Gastrocnemius medialis (tissue), 4 donors: ENCODE measurements at places on chromosomes 4 and X. TPM values are rescaled to one million over a fixed set of nuclear protein-coding genes. Genes with fewer than 3 reads are reported as not detected.

GRCh38 chrX:122579526-122579925, 604.6 kb upstream of the GRIA3 start:
- no peaks in the 10 kb centered on the region for H3K27me3 ChIP-seq
- H3K27ac ChIP-seq = no peak overlapping the region
- no peak overlapping the region for H3K4me3 ChIP-seq

- H3K4me1 ChIP-seq = peaks cover 19% of the 10 kb centered on the region
- H3K27ac ChIP-seq = no peak overlapping the region
- no peak for DNase-seq
- H3K4me3 ChIP-seq = no peak overlapping the region
Observed at GRCh38 chr4:55543858-55544257, 2.9 kb downstream of the CLOCK start.

DNA sequence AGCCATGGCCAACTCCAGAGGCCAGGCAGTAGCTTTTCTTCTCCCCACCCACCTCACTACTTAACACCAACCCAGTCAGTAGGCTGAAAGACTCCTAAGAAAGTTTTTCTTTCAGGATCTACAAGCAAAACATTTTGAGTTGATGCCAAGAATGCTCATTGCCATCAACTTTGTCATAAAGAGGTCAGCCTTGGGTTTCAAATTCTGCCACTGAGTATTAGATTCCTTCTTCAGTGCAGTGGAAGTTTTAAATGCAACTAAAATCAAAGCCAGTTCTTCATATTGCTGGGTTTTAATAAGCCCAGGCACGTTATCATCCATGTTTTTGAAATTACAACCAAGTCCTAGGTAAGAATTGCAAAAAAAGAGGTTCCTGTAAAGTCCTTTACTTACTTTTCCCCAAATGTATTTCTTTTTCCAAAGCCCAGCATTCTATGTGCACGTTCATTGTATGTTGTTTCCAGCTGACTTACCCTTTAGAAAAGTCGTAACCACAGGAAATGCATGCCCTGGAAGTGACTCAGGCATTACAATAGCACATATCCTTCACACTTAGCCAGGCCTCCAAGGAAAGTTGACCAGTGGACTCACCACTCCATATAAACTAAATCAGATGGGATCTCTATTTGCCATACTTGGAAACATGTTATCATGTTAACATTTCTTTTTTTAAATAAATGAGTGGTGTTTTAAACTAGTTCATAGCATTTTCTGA, 229.9 kb downstream of the SOX3 start:
- no peaks in the 10 kb centered on the region for H3K27me3 ChIP-seq
- no peak for DNase-seq
- H3K36me3 ChIP-seq = no peaks in the 10 kb centered on the region
- H3K4me3 ChIP-seq = no peak overlapping the region
- no peaks in the 10 kb centered on the region for H3K4me1 ChIP-seq

GRCh38 chrX:74535408-74536151, 78.8 kb downstream of the RLIM start:
- H3K36me3 ChIP-seq = no peaks in the 10 kb centered on the region
- H3K4me1 ChIP-seq = peaks cover 6% of the 10 kb centered on the region
- peak overlapping the region; percentile 62 for H3K4me3 ChIP-seq
- peak overlapping the region; percentile 89 for H3K27ac ChIP-seq

GRCh38 chr4:159341522-159341921, 238.6 kb downstream of the RAPGEF2 start:
- no peaks in the 10 kb centered on the region for H3K27me3 ChIP-seq
- peaks cover 48% of the 10 kb centered on the region for H3K36me3 ChIP-seq
- H3K27ac ChIP-seq = no peak overlapping the region

- no peaks in the 10 kb centered on the region for H3K27me3 ChIP-seq
- no peak overlapping the region for H3K4me3 ChIP-seq
- H3K27ac ChIP-seq = no peak overlapping the region
- H3K36me3 ChIP-seq = no peaks in the 10 kb centered on the region
- no peaks in the 10 kb centered on the region for H3K4me1 ChIP-seq
Observed at GRCh38 chr4:175946472-175947116, 119.0 kb upstream of the WDR17 start.

DNA sequence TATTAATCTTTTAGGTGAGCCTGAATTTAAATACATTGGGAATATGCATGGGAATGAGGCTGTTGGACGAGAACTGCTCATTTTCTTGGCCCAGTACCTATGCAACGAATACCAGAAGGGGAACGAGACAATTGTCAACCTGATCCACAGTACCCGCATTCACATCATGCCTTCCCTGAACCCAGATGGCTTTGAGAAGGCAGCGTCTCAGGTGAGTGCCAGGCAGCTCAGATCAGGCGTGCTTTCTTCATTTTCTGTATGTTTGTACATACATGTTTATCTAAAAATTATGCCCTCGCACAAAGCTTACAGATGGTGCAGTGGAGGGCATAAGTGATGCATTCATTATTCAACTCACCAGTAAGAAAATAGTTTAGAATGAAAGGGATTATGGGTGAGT, 85.6 kb downstream of the CPE start:
- no peaks in the 10 kb centered on the region for H3K4me1 ChIP-seq
- no peak for DNase-seq
- H3K27ac ChIP-seq = no peak overlapping the region
- no peaks in the 10 kb centered on the region for H3K27me3 ChIP-seq
- no peak overlapping the region for H3K4me3 ChIP-seq

GRCh38 chr4:68348577-68348976, 1.3 kb downstream of the YTHDC1 start:
- H3K36me3 ChIP-seq = no peaks in the 10 kb centered on the region
- H3K4me3 ChIP-seq = peak overlapping the region; percentile 91
- H3K27ac ChIP-seq = peak overlapping the region; percentile 96
- H3K4me1 ChIP-seq = peaks cover 42% of the 10 kb centered on the region
- H3K27me3 ChIP-seq = no peaks in the 10 kb centered on the region
- DNase-seq = no peak

GRCh38 chrX:2696698-2697215, 5.7 kb downstream of the CD99 start:
- H3K27me3 ChIP-seq = no peaks in the 10 kb centered on the region
- H3K27ac ChIP-seq = peak overlapping the region; percentile 44
- DNase-seq = no peak
- H3K36me3 ChIP-seq = no peaks in the 10 kb centered on the region
- H3K4me3 ChIP-seq = peak overlapping the region; percentile 15

DNA sequence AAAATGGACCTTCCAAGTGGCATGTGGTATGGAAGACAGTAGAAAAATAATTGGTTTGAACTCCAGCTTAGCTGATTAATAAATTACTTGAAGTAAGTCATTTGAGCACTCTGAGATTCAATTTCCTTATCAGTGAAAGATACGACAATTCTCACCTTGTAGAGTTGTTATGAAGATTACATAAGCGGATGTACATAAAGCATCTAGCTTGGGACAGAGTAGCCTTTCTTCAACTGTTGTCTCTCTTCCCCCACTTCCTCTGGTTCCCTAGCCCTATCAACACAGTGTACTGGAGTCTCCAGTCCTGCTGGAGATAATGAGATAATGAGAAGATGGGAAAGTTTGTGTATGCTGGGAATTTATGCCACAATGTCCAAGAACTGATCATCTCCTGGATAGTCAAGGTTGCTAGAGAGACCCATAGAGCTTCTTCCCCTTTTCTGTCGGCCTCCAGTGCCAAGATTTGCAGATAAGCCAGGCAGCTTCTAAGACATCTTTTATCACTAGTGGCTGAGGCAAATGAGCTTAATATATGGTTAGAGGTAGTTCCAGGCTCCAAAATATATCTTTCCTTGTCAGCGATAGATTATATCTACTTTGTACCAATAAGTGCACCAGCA, 33.9 kb downstream of the VSIG4 start:
- no peak overlapping the region for H3K4me3 ChIP-seq
- no peak for DNase-seq
- H3K36me3 ChIP-seq = no peaks in the 10 kb centered on the region

DNA sequence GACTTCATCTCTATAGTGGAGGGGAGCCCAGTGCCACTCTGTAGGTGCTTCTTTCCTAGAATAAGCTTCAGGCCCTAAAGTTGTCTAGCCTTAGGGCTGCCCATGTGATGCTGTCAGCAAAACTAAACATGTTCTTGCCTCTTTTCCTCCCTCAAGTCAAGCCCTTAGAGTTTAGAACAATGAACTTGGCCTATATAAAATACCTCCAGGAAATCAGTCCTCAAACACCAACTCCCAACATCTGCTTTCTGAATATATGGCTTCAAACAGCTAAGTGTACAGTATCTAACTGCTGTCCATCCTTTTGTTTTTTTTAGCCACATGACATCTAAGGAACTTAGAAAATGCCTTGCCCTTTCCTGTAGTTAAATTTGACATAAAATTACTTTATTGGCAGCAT, 91.0 kb downstream of the MAMLD1 start:
- no peak overlapping the region for H3K4me3 ChIP-seq
- no peaks in the 10 kb centered on the region for H3K36me3 ChIP-seq
- peaks cover 15% of the 10 kb centered on the region for H3K4me1 ChIP-seq
- no peak for DNase-seq
- H3K27ac ChIP-seq = no peak overlapping the region
- no peaks in the 10 kb centered on the region for H3K27me3 ChIP-seq

- H3K27ac ChIP-seq = no peak overlapping the region
- no peaks in the 10 kb centered on the region for H3K4me1 ChIP-seq
- no peaks in the 10 kb centered on the region for H3K27me3 ChIP-seq
- H3K4me3 ChIP-seq = no peak overlapping the region
Observed at GRCh38 chr4:4311193-4311592, 21.1 kb downstream of the ZBTB49 start.

MAGED4 gene
- total RNA-seq = 0.24 TPM

RBM47 gene
- total RNA-seq = 3.3 TPM

RLIM gene
- total RNA-seq = 26.7 TPM

GPR143 gene
- total RNA-seq = not detected

ANXA3 gene
- total RNA-seq = 22.8 TPM

XAGE2 gene
- total RNA-seq = not detected

ERVMER34-1 gene
- not detected for total RNA-seq

ITIH6 gene
- not detected for total RNA-seq
